ENCODE measurements at places on chromosomes 16 and 17.

DNA sequence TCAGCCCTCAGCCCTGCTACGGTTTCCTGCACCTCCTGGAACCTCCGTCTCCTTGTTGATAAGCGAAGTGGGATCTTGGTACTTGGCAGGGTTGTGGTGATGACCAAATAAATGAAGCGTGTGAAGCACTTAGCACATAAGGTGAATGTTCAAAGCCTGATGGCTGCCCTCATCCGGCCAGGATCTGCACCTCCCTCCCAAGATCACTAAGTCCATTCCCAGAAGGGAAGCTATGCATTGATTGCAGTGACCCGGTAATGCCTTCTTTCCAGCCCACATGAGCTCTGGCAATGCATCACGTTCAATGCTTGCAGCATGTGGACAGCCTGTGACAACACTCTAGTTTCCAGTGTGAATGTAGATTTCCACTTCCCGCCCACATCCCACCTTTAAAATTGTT is 24.9 kb upstream of the RHOT1 start:
- no peak for DNase-seq

GRCh38 chr16:73878611-73879010 is 418.0 kb upstream of the PSMD7 start:
- DNase-seq = no peak

GRCh38 chr17:7922845-7923628 is 6.6 kb downstream of the KCNAB3 start:
- peak; percentile 90 for DNase-seq

- DNase-seq = no peak
These were observed 31.5 kb downstream of the GTF3C1 start for GRCh38 chr16:27518226-27518625.

GRCh38 chr17:39791111-39791992 is 53.6 kb downstream of the GRB7 start:
- DNase-seq = peak; percentile 61

DNA sequence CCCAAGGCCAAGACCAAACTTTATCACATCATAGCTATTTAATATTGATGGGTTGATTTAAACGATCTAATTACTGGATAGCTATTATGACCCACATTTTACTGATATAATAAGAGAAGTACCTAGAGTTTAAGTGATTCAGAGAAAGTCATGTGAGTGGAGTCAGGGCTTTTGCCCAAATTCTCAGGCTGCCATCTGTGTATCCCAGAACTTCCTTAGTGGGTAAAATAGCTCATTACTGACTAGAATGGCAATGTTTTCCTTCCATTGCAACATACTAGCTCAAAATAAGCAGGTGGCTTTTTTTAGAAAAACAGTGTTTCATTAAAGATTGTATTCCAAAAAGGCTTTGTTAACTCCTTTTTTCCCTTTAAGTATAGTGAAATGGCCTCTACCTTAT is 113.9 kb upstream of the MAF start:
- DNase-seq = no peak

GRCh38 chr16:1929105-1929504 is 10.9 kb upstream of the HS3ST6 start:
- peak; percentile 35 for DNase-seq

GRCh38 chr17:79033741-79034501 is 10.0 kb downstream of the C1QTNF1 start:
- DNase-seq = no peak

DNA sequence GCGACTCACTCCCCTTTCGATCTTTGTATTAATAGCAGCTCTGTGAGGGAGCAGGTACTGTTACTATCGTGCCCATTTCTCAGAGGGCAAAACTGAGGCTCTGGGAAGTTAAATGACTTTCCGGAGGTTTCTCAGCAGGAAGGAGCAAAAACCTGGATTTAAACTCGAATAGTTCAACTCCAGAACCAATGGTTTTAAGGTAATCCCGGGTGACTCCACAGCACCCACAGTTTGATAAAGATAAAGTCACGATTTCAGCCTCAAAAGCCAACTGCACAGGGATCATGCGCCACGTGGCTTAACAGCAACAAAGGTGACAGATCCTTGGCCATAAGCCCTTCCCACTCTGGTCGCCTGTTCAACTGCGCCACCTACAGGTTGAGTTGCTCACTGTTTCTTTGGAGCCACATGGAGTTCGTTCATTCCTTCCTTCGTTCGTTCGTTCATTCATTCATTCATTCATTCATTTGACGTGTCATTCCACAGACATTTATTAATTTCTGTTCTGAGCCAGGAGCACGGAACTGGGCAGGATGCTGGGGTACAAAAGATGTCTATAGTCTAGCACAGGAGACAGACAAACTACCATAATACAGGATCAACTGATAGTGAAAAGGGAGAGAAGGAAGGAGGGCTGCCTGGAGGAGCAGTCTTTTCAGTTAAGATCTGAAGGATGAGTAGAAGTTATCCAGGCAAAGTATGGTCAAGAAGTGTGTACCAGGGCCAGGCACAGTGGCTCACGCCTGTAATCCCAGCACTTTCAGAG is 134.8 kb downstream of the HS3ST2 start:
- peak; percentile 38 for DNase-seq

DNA sequence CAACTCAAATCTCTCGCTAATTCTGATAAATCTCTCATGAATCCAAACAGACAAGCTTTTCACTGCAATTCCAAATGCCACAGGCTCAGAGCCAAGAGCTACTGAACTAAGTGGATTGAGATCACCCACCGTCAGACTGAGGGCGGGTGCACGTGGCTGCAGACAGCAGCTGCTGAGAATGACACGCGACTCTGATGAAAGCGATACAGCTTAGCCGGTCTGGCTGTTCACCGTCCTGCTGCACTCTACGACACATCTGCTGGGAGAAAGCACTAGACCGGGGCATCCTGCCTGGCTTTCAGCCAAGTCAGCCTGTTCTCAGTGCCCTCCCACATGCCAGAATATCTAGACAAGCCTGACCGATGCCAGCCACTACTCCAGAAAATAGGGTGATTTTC is 42.6 kb downstream of the KLHDC4 start:
- peak; percentile 29 for DNase-seq

All from CD4-positive, alpha-beta T cell treated with Interleukin-6 for 4 hours (primary cell).